ENCODE measurements at places on chromosomes 6 and 20.

DNA sequence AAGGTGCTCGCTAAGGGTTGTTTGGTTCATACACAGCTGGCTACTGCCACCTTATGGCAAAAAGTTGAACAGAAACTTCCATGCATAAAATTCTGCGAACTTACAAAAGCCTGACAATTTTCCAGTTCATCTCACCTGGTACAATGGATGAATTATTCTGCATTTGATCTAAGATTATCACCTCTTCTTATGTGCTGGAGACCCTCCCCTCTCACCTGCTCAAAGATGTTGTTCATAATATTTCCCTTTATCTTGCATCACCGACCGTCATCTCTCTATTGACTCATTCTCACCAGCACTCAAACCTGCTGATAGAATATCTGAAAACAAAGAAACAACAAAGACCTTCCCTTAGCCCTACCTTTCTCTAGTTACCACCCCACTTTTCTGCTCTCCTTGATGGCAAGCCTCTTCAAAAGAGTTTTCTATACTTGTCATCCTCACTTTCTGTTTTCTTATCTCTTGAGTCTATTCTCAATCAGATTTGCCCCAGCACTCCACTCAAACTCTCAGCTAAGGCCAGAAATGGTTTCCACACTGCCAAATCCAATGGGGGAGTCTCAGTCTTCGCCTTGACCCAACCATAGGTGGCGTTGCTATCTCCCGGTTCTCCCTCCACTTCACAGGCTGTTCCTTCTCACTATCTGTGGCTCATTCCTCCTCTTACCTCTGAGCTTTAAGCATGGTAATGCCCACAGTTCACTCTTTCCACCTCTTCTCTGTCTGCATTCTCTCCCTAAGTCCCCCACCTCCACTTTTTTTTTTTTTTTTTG lies 25.8 kb downstream of the SNRNP48 start:
- DNase-seq, result no peak

DNA sequence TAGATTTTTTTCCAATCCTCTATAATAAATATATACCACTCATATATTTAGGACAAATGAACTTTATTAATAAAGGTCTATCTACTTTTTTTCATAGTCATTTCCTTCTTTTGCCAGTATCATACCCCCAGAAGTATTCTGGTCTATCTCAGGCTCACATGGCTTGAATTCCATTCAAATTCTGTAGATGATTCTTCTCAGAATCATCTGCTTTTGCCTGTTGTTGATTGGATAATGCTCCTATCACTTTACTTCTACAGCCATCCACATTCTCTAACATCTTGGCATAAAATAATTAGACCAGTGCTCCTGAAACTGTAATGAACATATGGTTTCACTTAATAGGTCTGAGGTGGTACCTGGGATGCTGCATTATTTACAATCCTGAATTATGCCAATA lies 121.2 kb downstream of the GFRAL start:
- no peak for DNase-seq

DNA sequence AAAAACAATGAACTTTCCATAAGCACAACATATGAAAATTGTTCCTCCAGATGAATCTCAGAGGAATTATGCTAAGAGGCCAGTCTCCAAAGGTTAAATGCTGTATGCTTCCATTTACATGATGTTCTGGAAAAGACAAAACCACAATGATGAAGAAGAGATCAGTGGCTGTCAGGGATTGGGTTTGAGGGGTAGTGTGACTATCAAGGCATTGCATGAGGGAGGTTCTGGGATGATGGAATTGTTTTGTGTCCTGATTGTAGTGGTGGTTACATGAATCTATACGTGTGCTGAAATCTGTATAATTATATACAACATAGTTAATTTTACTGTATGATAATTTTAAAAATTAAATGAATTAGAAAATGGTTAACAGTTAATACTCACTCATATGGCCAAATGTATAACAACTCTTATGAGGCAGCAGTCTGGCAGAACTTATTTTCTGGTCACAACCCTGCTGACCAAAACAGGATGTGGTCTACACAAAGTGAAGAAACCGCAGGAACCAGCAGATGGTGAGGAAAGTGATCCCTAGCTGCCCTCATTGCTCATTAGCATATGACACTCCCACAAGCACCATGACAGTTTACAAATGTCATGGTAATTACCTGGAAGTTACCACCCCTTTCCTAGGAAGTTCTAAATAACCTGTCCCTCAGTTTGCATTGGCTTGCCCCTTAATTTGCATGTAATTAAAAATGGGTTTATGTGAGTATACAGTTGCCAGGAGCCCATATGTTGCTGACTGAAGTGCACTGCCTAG lies 31.9 kb downstream of the NSFL1C start:
- DNase-seq, result no peak

DNA sequence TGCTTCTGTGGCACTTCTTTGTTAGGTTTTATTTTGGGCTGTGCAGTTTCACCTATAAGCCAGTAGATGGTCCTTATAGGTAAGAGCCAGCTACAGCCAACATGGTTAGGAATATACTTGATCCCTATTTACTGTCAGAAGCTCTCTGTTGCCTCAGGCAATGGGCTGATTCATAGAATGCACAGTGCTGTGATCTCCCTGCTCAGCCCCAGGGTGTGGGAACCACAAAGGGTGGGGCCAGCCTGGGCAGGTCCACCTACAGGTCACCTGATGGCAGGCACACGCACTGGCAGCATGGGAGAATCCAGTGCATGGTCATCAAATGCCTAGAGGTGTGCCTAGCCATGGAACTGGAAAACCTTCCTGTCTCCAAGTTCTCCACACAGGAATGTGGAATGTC lies 191.9 kb downstream of the MOXD1 start:
- DNase-seq, result peak; percentile 76

- no peak for DNase-seq
Measured at GRCh38 chr6:67825201-67825895, 809.7 kb upstream of the ADGRB3 start.

DNA sequence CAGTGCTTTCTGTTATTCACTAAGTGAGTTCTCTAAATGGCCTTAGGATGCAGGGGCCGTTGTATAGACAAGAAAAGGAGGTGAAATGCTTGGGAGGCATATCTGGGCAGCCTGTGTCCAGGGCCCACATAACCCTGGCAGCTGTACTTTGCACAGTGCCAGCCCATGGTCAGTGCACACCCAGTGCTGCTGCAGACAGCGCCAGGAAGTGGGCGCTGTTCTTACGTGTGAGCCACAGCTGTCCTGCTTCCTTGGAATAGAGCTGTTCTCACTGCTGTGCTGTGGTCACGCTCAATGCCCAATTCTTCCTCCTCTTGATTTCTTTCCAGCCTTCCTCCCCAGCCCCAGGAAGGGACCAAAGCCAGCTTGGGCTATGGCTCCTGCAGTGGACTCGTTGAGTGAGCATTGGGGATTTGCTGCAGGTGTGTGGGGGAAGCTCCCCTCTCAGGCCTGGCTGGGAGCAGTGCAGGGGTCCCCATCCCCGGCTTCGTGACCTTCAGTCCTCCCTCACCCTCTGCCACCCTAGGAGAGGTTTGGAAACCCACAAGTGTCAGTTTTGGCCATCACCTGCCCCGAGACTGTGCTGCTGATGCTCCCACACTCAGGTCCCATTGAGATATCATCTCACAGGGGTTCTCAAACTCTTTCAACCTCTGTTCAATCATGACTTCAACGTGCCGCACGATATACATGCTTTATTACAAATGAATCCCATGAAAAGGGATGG lies 246.8 kb upstream of the EXOC2 start:
- no peak for DNase-seq

DNA sequence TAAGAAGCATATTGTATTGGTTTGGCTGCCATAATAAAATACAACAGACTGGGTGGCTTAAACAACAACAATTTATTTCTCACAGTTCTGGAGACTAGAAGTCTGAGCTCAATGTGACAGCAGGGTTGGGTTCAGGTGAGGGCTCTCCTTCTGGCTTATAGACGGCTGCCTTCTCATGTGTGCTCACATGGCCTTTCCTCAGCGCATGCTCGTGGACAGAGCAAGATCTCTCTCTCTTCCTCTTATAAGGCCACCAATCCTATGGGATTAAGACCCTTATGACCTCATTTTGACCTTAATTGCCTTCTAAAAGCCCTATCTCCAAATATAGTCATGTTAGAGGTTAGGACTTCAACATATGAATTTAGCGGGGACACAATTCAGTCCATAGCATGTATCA lies 32.4 kb upstream of the GFOD1 start:
- DNase-seq, result no peak

DNA sequence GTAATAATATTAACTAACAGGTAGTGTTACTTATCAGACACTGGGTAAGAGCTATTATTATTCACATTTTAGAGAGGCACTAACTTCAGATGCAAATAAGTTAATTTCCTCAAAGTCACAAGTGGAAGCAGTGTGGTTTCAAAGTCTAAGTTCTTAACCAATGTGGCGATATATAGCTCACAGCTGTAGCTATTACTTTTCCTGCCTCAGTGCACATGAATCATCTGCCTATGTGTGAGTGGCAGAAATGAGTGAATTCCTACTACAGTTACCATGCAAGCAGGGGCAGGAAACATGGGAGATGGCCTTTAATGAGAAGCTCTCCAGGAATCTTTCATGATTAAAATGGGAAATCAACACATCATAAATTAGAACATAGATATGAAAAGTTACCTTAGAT lies 126.2 kb upstream of the EYA4 start:
- no peak for DNase-seq

DNA sequence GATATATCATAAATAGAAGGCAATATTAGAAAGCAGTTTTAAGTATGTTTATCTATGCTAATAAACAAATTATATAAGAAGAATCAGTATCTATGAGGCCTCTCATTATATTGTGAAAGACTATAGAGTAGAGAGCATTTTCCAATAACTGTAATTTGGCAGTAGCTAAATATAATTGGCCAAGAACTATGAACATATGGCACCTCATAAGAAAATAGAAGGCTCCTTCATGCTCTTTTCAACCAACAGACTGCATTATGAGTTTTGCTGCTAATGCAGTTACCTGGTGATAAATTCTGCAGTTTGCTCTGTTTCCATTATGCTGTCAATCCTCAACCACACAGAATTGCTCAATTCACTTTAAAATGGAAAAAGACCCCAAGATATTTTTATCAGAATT lies 221.1 kb downstream of the KHDC1L start:
- DNase-seq, result no peak

- DNase-seq, result no peak
Measured at GRCh38 chr6:78909391-78909790, 42.0 kb downstream of the IRAK1BP1 start.

- no peak for DNase-seq
Measured at GRCh38 chr6:108157234-108157980, 8.4 kb upstream of the NR2E1 start.

DNA sequence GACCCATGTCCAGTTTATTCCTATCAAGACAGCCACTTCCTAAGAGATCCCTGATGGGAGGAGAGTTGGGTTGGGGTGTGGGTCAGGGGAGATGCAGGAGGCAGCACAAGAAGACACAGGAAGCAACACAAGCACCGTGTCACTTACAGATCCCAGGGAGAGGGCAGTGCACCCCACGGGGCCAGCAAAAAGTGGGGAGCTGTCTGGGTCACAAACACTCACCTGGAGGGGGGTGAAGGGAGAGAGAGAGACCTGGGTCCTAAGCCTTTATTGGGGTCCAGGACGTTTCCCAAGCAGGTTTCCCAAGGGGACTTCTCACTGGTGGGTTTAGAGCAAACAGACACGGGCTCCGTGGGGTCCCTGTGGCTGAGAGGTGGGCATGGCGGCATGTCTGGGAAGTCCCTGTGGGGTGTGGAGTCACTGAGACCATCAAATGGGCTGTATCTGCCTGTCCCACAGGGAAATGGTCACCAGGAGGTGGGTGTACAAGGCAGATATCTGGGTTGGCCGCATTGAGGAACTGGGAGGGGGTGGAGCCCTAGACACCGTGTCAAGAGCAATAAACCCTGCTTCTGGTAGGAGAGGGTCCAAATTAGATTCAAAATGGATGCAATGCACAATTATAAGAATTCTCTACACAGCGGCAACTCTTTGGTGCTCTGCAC lies 1.6 kb upstream of the CD93 start:
- DNase-seq, result no peak

DNA sequence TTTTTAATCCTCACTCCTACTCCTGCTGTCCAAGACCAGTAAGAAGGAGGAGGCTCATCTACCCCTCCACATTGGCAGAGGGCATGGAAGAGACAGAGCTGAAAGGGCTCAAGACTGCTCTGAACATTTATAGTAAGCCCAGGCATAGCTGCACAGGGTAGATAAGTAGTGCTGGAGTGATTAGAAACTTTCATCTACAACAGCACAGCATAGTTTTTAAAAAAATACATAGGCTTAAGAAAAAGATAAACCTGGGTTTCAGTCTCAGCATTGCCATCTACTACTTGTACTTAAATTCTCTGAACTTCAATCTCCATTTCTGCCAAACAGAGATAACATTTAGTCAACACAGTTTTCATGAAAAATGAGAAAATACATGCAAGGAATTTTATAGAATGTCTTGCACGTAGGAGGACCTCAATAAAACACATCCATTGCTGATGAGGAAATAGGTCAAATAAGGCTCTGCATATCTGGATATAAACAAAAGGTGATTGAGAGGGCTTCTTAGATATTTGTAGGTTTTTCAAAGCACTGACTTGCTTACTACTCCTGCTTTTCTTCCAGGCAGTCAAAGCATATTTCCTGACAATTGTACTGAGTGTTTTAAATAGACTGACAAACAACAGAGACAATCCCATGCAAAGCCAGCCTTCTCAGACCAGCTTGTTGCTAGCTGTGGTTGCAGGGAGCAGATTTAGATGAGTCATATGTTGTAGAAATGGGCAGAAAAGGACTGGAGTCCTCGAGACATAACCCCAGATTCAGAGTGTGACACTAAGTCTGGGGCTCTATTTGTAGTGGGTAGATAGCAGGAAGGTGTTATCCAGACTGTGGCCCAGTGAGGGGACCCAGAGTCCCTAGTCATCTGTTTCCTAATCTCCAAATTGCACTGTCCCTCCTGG lies 107.4 kb upstream of the TAB2 start:
- DNase-seq, result no peak

DNA sequence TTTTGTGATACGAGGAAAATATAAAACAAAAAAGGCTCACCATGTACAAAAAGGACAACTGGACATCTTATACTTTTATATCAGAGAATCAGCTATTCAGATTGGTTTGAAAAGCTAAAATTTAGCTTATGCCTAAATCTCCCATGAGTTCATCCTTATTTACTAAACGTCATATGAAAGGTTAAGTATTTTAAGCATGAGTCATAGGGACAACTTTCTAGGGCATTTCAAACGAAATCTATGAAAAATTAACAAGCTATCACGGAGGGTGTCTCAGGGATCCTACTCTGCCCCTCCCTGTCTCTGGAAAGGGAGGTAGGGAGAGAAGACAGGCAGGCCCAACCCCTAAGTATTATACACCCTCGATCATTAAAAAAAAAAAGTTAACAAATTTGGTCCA lies 124.1 kb upstream of the LOC128125822 start:
- no peak for DNase-seq

- DNase-seq, result no peak
Measured at GRCh38 chr6:36196113-36196879, at the start of gene BRPF3. TSS of gene BRPF3 (plus strand) at chr6:36196744. CDS start at chr6:36200323, 3,579 bp downstream.
